SK-N-MC (cell line): ENCODE measurements at places on chromosomes 1 and 21.

DNA sequence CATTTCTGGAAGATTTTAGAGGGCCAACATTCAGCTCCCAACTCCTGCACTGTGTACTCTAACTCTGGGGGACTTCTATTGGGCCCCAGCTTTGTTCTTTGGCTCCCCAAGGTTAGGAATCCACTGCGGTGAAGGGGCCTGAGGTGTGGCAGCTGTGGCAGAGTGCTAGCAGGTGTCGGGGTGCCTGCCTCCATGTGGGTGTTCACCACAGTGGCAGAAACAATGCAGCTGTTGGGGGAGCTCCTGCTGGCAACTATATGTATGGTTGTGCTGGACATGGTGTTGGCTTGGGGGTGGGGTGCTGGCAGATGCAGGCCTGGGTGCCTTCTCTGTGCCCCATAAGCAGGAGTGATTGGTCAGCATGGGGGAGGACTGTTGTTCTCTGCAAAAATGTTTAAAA lies 95.5 kb downstream of the ST6GALNAC3 start:
- DNase-seq: no peak

GRCh38 chr1:99766378-99766800 lies at the start of gene FRRS1:
Gene FRRS1 (minus strand): TSS chr1:99766635. CDS start chr1:99748768, 17,867 bp downstream.
- peak; percentile 65 for DNase-seq

DNA sequence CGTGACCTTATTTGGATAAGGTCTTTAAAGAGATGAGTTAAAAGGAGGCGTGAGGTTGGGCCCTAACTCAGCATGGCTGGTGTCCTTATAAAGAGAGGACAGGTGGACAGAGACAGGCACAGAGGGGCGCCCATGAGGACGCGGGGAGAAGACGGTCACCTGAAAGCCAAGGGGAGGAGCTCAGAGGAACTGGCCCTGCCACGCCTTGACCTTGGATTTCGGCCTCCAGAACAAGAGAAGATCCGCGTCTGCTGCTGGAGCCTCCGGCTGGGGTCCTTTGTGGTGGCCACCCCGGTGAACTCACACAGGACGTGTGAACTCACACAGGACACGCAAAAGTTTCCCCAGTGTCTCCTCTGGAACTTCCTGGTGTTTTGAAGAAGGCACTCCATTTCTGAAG lies 122.7 kb downstream of the SIK1 start:
- no peak for DNase-seq

- no peak for DNase-seq
Measured at GRCh38 chr1:221816899-221817298, 75.0 kb upstream of the DUSP10 start.

- DNase-seq: no peak
Measured at GRCh38 chr1:159979257-159979656, 25.2 kb upstream of the SLAMF9 start.

GRCh38 chr1:227058321-227058751 lies 118.2 kb downstream of the COQ8A start:
- no peak for DNase-seq

GRCh38 chr1:157226739-157227138 lies 88.5 kb upstream of the ETV3 start:
- no peak for DNase-seq
